Stimulated activated CD8-positive, alpha-beta memory T cell treated with anti-CD3 and anti-CD28 coated beads, Interleukin-2, amount 100 ng/mL, for 1 hour (primary cell): ENCODE measurements at places on chromosomes 4 and X.
A peak's percentile ranks its signal among the peaks of the same experiment; 100 is the strongest.

DNA sequence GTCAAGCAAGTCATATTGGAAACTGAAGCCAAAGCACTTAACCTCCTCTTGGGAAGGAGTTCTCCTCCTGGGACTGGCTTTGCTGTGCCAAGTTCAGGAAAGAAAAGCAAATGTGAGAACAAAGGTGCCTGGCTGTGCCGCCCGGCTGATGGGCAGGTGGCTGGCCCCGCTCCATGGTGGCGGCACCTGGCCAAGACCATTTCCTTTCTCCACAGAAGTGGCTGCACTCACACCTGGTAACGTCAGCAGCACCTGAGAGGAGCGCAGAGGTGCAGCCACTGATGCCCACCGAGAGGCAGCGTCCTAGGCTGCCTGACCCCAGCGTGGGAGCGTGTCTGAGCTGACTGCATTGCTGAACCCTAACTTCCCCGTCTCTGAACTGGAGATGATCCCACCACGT lies 54.3 kb downstream of the DCTD start:
- no peak for DNase-seq

DNA sequence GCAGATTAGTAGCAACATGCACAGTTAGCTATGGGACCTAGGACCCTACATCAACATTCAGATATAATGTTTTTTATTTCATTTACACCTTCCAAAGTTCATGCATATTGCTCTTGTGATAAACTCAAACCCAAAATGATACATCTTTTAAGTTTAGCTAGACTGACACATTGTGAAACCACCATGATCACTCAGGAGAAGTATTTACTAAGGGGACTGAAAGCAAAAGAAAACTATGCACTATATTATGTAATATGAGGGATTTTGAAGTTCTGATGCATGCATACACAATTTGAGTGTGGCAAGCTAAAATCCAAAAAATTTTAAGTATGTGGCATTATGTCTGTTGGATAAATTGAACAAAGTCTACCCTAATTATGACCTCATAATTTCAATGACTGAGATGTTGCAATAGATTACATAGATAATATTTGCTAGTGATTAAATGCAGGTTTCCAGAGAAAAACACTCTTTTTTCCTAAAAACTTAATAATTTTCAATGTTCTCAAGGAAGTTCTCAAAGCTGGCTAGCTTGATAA lies 914.8 kb upstream of the GRIA3 start:
- DNase-seq = no peak

DNA sequence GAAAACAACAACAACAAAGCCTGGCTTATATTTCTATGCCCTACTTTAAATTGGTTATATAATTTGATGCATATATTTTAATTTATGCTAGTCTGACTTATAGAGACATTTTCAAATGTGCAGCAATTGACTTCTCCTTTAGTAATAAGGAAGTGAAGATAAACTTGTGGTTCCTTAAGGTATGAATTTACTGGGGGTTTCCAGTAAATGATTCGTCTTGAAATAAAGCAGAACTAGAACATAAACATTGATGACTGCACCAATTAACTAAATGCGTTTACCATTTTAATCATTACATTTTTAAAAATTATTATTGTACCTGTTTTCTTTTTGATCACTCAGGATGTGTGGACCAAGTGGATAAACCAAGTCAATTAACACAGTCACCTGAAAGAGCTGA lies 99.6 kb upstream of the CCSER1 start:
- DNase-seq = no peak

GRCh38 chr4:40629401-40630334 lies at the start of gene RBM47:
RBM47 (minus strand) TSS chr4:40629864; CDS start chr4:40438893, 190,971 bp downstream.
- DNase-seq = peak; percentile 9

DNA sequence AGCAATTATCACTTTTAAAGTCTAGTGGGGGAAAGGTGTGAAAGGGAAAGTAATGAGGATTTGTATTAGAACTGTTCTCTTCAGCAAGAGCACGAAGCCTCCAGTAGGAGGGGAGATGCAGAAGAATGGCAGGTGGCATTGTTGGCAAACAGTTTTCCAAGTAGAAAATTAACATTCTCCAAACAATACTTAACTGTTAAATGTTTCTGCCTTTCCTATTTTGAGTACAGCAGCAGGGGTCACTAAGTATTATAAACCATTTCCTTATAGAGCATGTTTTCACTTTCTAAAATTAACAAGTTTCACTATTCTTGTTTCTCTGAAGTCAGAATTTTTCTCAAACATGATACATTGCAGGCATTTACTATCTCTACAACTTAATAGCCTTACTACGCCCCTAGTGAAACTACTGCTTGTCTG lies 58.7 kb downstream of the LEF1 start:
- no peak for DNase-seq
